Omental fat pad (tissue), 4 donors: ENCODE measurements at places on chromosomes 16 and 17.

DNA sequence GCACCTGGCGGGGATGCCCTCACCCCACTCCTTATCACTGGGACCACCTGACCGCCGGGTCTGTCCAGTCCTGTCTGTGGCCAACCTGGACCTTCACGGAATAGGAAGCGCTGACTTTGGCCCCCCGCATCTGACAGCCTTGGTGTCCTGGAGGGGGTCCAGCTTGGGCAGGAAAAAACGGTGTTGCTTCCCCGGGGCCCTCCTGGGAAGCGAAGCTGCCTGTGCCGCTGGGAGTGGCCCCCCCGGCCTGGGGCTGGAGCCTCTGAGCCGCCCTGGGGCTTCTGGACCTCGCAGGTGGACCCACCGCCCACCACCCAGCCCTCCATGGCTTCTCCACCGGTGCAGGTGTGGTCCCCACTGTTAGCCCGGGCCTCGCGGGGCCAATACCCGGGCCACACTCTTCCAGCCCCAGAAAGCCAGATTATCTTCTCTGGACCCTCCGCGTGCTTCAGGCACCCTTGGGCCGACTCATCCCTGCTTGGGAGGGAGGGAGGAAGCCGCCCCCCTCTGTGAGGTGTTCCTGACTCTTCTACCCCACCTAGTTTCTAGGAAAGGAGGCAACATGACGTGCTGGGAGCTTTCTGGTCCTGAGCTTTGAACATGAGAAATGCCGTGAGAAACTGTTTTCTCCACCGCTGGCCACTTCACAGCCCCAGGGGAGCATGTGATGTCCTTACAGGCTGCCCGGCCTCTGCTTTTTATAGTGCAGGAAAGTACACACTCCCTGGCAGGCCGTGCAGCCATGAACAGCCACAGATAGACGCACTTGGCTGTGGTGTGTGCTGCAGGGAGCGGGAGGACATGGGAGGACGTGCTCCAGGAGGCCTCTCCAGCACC lies 1.1 kb downstream of the C1QTNF1 start:
- DNase-seq, result no peak

GRCh38 chr17:4733073-4733531 lies 1.9 kb downstream of the MED11 start:
- no peak for DNase-seq

- no peak for DNase-seq
These were observed 73.6 kb downstream of the GPRC5B start for GRCh38 chr16:19810817-19811731.

- no peak for DNase-seq
These were observed 108.0 kb upstream of the CIBAR2 start for GRCh38 chr16:85220125-85220839.

DNA sequence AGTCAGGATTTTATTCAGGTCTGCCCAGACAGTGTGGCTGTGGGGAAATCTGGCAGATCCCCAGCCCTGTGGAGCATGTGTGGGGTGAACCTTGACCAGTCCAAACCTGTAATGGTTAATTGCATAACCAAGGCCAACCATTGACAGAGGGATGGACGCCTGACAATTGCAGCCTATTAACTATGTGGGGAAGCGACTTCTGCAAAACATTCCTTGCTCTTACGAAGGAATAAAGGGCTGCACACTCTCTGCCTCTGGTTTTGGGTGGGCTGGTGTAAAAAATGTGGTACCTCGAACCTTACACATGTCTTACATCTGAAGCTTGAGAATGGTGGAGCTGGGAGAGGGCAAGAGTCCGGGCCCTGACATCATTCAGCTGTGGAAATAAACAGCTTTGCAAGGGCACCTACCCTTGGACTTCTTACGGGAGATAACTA lies 35.8 kb downstream of the MAF start:
- no peak for DNase-seq

DNA sequence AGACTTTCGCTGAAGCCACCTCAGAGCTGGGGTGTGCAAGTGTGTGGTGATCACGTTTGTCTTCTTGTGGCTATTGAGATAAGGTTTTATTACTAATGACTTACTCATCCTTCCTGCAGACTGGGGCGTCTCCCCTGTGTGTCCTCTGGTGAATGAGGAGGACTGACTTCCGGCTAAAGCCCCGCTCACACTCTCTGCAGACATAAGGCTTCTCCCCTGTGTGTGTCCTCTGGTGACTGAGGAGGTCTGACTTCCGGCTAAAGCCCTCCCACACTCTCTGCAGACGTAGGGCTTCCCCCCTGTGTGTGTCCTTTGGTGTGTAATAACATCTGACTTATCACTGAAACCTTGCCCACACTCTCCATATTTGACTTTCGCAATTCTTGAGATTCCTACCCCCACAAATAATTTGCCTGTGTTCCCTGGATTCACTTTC lies 19.4 kb downstream of the PRDM7 start:
- DNase-seq, result no peak

- no peak for DNase-seq
These were observed 5.1 kb downstream of the CLEC16A start for GRCh38 chr16:10949424-10949970.

DNA sequence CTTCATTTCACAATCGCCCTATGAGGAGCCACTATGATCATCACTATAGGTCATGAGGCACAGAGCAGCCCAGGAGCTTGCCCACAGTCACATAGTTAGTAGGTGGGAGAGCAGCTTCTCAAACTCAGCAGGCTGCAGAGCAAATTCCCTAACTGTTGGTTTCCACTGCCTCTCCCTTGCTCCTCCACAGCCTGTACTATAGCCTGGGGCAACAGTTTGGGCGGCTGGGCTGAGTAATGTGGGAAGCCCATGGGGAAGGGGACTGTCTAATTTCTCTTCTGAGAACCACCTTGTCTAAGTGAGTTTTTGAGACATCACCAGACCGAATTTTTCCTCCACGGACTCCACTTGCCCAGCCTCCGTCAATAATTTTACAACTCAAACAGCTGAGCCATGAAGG lies 73.4 kb upstream of the GPR139 start:
- DNase-seq, result no peak

GRCh38 chr16:23949630-23950290 lies 114.0 kb downstream of the PRKCB start:
- no peak for DNase-seq

GRCh38 chr16:80570106-80570478 lies 29.3 kb downstream of the DYNLRB2 start:
- DNase-seq, result no peak

GRCh38 chr16:49855280-49855821 lies 561 bp downstream of the ZNF423 start:
- DNase-seq, result no peak

DNA sequence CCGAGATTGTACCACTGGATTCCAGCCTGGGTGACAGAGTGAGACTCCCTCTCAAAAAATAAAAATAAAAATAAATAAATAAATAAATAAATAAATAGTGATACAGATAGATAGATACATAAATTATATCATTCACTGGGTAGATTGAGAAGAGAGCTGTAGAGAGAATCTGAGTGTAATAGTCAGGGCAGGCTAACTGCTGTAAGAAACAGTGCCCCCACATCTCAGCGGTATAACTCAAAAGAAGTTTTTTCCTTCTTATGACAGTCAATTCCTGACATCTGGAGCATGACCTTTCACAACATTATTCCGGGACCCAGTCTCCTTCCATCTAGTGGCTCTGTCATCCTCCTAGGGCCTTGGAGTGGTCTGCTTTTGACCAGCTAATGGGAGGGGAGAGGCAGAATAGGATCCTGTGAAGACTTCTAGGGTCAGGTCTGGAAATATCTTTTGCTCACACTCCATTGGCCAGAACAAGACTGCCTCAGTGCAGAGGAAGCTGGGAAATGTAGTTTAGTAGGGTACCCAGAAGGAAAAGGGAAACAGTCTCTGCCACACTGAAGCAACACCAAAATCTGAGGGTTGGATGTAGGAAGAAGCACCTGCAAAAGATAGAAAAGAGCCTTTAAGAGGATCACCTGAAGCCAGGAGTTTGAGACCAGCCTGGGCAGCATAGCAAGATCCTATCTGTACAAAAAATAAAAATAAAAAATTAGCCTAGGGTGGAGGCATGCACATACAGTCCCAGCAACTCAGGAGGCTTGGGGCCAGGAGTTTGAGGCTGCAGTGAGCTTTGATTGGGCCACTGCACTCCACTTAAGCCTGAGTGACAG lies 3.0 kb upstream of the QPRT start:
- no peak for DNase-seq

GRCh38 chr16:65600629-65601028 lies 478.8 kb upstream of the CDH11 start:
- no peak for DNase-seq

DNA sequence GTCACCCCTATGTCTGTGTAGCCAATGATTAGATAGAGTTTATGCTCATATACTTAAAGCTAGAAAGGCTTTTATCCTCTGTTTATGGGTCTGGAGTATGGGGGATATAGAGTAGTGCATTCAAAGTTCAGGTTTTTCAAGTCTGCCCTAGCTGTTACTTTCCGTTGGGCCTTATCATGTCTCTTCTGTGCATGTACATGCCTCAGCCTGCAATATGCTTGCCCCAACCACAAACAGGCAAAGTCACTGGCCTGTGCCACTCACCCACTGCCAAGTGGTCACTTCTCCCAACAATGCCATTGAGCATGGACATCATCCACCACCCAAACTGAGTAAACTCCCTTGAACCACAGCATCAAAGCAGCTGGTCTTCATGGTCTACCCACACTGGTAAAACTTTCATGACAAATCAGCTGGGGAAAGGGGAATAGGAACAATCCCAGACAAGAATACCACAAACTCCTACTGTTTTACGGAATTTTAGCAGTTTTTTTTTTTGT lies 70.3 kb upstream of the C17orf78 start:
- no peak for DNase-seq

DNA sequence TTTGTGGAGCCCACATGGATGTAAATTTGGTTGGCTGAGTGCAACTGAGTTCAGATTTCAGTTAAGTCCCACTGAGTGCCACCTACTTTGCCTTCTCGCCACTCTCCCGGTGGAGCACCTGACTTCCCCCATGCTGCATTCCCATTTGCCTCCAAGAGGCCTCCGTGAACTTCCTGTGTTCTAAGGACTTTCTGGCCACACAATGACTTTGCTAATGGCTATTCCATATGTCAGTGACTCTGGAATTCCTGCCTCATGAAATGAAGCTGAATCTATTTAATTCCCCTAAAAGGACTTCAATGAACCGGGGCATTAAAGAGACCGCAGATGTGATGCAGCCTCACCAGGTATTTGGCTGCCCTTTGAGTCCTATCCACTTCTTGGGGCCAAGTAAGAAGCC lies 29.9 kb downstream of the ABCC12 start:
- DNase-seq, result no peak

DNA sequence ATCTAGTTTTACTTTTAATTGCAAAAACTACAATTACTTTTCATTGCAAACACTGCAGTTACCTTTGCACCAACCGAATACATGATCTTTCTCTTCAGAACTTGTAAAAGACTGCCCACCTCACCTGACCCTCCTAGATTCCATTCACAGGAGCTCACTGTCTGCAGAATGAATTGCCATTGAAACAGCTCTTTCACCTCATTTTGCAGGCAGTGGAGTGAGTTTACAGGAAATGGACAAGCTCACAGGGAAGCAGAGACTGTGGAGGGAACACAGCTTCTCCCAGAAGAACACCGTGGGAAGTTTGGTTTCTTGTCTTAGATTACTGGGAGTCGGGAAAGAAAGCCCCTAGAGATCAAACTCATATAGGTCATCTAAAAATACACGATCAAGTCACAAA lies 439.7 kb upstream of the RBFOX1 start:
- DNase-seq, result no peak

DNA sequence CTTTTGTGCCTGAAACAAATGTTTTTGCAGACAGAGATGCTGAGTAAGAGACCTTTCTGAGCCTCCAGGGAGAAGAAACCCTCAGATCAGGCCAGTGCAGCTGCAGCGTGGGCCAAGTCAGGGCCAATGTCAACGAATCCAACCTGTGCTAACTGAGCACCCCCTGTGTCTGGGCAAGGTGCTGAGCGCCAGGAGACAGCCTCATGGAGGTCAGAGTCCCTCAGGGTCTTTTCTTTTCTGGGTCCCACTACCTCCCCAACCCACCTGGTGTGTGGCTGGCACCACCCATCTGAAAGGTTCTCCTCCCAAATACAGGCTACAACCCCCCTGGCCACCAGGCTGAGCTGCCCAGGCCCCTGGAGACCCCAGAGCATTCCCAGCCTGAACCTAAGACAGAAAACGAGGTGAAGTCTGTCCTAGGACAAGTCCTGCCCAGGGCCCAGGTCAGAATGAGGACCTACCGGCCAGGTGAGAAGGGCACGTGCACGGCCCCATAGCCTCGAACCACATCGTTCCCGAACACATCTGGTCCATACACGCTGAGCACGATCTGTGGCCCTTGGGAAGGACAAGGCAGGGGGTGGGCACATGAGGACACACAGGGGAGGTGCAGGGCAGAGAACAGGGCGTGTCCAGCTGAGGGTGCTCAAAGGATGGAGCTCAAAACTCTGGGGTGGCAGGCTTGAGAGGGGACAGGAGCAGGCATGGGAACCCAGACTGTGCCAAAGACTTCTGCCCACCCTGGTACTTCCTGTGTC lies 15.0 kb downstream of the B9D1 start:
- DNase-seq, result no peak

GRCh38 chr17:43755389-43755875 lies 3.2 kb downstream of the SOST start:
- no peak for DNase-seq
